ENCODE measurements at places on chromosomes 4 and X. TPM values are rescaled to one million over a fixed set of nuclear protein-coding genes. Genes with fewer than 3 reads are reported as not detected.

Gene C4orf51
- not detected for total RNA-seq

Gene NALF2
- total RNA-seq, result not detected

Gene SMIM31
- total RNA-seq, result not detected

Gene FAM47E
- 1.4 TPM for total RNA-seq

Gene FRMPD3
- total RNA-seq, result not detected
